ENCODE measurements at places on chromosomes 4 and X.

DNA sequence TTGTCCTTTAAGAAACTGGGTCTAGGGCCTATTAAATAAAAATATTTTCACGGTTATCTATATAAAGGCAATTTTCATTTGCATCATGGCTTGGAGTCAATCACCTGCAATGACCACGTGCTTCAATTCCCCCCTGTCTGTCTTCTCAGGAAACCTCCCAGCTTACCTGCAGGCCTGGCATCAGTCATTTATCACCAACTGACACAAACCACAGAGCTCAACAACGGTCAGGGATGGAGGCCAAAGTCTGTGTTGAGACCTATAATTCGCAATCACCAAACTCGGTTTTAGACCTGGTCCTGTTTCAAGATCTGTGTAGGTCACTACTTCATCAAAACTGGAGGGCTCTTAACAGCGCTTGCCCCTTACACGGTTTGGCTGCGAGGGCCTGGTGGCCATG, 1.9 kb downstream of the SLC9A7 start:
- no peak for DNase-seq

GRCh38 chr4:176875446-176875930, 82.8 kb upstream of the VEGFC start:
- no peak for DNase-seq

DNA sequence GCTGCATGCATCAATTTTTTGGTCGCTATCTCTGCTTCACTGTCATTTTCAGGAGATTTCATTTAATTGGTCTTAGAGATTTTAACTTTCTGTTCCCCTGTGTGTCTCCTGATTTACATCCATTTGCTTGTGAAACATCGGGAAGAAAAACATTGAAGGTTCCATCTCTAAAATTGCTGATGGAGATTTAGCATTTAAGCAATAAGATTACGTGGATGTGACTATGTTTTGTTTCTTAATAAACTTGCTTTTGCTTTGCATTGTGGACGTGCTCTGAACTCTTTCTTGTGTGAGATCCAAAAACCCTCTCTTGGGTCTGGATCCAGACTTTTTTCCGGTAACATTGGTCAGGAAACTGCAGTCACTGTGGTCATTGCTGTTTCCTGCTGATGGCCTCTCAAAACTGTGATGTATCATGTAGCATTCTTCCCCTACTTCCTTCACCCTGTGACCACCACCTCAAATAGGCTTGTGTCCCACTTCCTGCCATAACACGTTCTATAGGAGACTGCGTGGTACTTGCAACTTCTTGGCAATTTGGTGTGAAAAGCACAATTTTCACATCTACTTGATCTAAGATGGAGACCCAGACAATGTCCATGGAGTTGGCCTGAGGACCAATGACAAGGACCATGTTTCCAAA, 4.9 kb downstream of the CXCL2 start:
- no peak for DNase-seq

DNA sequence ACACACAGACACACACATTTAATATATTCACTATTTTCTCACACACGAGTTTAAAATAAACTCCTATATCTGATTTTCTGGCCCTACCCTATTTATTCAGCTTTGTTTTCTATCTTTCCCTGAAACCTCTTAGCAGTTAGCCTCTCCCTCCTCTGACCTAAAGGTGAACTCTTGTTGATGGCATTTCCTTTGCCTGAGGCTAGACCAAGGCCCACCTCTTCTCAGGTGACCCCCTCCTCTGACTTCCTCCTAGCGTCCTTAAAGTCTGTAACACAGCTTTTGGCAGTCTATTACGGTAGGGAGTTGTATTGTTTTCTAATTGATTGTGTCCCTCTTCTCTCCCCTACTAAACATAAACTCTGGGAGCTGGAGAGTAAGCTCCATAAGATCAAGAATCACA, 1.7 kb upstream of the SRPX2 start:
- DNase-seq = no peak

- DNase-seq = no peak
Observed at GRCh38 chrX:137896123-137896522, 330.2 kb downstream of the ZIC3 start.

DNA sequence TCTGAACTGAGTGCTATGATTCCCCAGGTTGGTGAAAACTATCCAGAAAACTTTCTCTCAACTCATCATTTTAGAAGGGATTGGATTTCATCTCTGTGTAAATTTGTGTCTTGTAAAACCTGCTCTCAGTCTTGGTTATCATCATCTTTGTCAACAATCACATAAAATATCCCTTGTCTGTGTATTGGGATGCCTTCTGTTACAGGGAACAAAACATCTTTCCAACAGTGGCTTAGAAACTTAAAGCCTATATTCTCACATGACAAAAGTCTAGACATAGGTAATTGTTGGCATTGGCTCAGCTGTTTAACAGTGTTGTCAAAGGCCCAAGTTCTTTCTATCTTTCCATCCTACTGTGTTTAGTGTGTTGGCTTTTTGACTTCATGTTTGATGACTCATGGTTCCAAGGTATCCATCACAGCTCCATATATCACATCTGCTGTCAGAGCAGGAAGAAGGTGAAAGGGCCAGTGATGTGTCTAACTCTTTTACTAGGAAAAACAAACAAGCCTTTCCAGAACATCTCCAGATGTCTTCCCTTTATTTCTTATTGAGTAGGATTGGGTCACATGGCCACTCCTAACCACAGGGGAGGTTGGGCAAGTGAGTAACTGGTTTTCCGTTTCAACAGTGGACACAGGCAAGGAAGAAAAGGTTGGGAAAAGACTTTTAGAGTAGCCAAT, 65.0 kb downstream of the PHEX start:
- no peak for DNase-seq

DNA sequence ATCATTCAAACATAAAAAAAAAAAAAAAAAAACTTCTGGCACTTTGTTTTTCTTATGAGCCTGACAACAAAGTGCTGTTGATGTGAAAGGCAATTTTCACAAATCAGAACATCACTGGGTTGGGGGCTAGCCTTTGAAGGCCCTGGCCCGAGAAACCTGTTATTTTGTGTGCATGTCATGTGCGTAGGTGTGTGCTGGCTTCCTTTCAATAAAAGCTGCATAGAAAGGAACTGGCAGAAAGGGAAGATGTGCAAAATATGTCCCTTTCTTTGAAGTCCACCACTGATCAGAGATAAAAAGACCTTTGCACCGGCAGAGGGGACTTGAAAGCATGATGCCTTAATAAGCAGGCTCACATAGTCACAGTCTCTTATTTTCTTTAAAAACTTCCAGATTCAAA, 170.8 kb upstream of the RASGEF1B start:
- DNase-seq = no peak
